ENCODE measurements at places on chromosomes 12 and 14.

DNA sequence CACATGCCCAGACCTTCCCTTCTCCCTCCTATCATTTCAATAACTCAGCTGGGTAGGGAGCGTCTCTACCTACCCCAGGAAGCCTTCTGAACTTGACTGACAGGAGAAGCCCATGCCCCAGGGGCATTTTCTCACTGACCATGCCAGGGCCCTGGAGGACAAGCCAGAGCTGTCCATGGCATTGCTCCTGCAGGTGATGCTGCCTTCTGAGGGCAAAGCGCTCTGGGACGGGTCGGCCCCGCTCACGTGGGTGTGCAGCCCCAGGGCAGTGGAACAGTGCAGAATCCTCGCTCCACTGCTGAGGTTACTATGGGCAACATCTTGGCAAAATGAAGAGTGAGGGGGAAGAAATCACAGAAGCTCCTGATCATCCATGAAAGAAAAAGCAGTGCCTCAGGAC lies 28.5 kb upstream of the CIPC start:
- DNase-seq, result no peak

GRCh38 chr14:27372771-27373170 lies 774.9 kb upstream of the NOVA1 start:
- DNase-seq, result no peak

DNA sequence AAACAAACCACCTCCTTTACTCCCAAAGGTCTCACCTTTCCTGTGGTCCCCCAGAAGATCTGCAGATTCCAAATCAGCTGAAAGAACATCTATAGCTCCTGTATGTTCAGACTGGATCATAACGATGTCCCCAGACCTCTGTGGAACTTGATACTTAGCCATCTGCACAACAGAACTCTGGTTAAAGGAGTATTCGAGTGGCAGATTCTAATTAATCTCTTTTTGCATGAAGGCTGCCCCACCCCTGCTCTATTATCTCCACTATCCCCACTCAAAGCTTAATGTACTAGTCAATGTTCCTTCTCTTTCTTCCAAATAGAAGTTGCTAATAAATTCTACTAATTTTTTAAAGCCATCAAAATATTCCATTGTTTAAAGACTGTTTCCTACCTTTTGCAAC lies 22.8 kb downstream of the GSTZ1 start:
- no peak for DNase-seq

DNA sequence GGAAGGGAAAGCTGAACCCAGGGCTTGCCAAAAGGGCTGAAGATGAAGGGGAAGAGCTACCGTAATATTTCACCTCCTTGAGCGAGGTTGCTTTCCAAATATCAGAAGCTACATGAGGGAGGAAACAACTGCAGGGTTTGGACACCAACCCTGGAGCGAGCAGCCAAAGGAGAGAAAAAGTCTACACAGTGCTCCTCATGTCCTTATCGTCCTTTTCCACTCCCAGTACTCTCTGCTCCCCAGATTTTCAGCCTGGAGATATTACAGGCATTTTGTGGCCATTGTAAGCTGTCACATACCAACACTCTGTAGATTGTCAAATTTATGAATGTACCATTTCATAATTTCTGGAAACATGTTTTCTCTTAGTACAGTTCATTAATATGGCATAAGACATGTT lies 115.9 kb downstream of the GPHN start:
- DNase-seq, result no peak

- DNase-seq, result no peak
Measured at GRCh38 chr12:57242691-57243454, 8.1 kb downstream of the STAC3 start.

DNA sequence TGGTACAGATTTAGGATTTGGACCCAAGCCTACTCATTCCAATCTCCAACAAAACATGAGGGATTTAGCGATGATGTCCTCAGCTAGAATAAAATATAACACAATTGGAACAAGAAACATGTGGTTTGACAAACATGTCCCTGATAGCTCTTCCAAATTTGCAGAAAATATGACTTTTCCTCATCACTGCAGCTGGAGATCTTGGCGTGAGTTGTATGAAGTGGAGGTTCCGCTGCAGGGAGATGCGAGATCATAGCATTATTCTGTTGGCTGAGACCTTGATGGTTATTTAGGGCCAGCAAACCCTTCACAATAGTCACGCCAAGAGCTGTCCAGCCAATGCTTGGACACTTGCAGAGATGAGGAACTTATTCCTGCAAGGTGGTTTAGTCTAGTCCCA lies 413.4 kb upstream of the TBX3 start:
- DNase-seq, result no peak

GRCh38 chr12:95520816-95521215 lies 30.5 kb downstream of the USP44 start:
- no peak for DNase-seq

GRCh38 chr12:106840243-106840642 lies 65.8 kb downstream of the RIC8B start:
- DNase-seq, result no peak

- no peak for DNase-seq
Measured at GRCh38 chr12:94070520-94070919, 77.9 kb upstream of the PLXNC1 start.

DNA sequence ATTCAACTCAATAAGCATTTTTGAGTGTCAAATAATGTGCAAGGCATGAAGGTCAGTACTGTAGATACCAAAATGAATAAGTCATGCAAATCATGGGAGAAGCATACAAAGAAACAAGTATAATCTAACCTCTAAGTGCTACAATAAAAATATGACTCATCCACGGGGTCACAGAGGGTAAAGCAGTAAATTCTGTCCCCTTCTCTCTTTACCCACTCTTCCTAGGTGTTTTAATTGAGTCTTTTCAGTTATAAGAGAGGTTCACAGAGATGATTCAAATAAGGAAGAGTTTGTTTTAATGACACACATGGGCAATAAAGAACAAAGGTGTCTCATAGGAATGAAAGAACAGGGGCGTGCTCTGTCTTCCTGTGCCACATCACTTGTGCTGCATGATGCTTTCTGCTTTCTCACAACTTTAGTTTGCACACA lies 71.5 kb upstream of the DAAM1 start:
- no peak for DNase-seq

- no peak for DNase-seq
Measured at GRCh38 chr12:11513288-11513687, 117.9 kb upstream of the PRB2 start.

All from stimulated activated CD8-positive, alpha-beta memory T cell treated with anti-CD3 and anti-CD28 coated beads, Interleukin-2, amount 100 ng/mL, for 1 hour (primary cell).